ENCODE measurements at places on chromosomes 5 and 9.

GRCh38 chr5:170523142-170523551 is 19.3 kb downstream of the KCNIP1 start:
- DNase-seq: no peak

DNA sequence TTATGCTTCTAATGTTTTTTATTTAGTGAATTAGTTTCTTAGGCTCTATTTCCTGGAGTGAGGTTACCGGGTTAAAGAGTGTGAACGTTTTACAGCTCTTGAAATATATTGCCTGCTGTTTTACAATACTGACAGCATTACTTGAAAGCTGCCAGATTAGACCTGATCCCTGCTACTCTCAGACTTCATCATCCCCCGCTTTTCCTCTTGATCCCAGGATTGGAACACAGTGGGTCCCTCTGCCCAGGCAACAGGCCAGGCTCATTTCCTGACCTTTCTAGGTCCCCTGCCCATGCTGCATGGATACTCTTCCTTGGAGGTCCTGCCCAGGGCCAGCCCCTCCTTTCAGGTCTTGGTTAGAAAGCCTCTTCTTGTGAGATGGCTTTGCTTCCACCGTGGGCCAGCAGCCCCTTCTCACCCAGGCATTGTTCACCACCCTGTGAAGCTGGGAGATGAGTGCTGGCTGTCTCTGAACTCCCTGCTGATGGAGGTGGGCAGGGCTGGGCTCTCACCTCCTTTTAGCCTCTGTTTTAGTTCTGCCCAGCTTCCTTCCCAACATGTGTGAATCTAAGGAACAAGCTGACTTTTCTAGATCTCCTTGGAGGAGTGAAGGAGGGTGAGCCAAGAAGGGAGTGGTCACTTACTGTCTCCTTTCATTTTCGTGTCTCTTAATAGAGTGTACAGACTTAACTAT is 15.5 kb upstream of the FAM120AOS start:
- no peak for DNase-seq

DNA sequence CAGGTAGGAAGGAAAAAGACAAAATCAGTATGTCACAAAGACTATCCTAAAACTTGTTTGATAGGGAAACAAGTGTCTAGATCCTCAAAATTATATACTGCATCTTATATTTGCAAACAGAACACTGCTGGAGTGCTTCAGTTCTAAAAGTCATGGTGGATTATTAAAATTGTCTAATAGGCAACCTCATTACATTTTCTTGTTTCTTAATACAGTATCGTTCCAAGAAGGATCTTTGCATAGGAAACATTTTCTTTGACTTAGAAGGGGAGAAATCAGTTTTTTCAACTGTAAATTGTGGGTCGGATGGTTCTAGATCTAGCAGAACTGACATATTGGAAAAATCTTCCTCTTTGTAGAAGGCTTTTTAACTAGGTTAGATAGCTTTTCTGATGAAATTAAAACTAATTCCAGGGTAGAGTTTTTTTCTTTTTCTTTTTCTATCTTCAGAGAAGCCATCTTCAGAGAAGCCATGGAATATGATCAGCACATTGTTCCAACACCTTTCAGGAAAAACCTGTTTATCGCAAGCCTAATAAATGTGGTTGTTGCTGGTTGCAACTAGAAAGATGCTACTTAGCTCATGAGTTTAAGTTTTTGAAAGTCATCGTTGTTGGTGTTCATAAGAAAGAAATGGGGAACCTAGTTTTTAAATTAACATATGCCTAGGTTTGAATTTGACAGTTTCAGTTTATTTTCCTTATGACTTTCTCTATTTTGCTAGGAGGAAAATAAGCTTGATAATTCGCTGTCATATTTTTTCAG is 7.4 kb downstream of the CPEB4 start:
- no peak for DNase-seq

GRCh38 chr5:135076051-135076491 is 42.0 kb upstream of the PITX1 start:
- DNase-seq: no peak

DNA sequence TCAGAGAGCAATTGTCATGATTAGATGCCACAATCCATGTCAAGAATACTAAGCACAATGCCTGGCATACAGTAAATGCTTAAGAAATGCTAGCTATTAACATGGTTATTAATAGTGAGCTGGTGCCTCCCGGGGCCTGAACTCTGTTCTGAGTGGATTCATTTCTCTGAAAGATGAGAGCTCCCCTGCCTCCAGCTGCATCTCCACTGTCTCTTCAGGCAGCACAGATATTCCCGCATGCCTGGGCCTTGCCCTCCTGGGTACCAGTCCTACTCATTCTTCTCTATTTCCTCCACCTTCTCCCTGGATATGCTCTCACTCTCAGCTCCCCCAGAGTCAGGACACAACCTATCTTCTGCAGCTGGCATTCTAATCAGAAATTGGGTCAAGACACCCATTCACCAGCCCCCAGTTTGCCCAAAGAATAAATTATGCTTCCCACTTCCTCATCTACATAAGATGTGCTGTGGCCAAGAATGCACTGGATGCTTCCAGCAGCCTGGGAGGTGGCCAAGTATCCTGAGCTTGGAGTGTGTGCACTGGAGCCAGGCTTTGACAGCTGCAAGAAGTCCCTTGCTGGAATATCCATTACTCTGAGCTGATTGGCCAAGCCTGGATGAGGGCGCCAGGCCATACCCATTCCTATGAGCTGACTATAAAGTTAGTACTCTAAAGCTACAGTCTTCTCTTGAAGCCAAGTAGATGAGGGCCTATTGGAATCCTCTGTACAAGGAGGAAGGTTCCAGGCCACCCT is 669.0 kb downstream of the ACTL7B start:
- no peak for DNase-seq

GRCh38 chr5:157265714-157266285 is at the start of gene CYFIP2:
TSS of gene CYFIP2 (plus strand) at chr5:157266123. CDS start at chr5:157285362, 19,239 bp downstream.
- DNase-seq: peak; percentile 77

DNA sequence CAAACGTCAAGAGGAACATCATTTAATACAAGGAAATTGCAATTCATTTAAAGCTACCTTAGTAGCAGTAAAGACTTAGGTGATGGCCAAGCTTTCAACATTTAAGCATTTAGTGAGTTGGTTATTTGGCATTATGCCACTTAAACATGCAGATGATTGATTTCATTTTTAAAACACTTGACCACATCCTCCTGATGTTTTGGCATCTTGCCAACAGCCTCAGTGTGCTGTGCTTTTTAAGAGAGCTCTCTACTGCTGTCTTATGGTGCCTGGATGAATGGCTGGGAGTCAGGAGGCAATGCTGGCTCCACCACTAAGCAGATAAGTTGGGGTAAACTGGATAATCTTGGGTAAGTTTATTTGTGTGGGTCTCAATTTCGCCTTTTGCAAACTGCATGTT is 364.5 kb downstream of the MAN2A1 start:
- DNase-seq: peak; percentile 66

- DNase-seq: no peak
These were observed 15.7 kb upstream of the GSN start for GRCh38 chr9:121252104-121252851.

GRCh38 chr9:117737721-117738226 is 33.6 kb downstream of the TLR4 start:
- no peak for DNase-seq

GRCh38 chr5:147393874-147394672 is 115.8 kb downstream of the DPYSL3 start:
- DNase-seq: no peak

DNA sequence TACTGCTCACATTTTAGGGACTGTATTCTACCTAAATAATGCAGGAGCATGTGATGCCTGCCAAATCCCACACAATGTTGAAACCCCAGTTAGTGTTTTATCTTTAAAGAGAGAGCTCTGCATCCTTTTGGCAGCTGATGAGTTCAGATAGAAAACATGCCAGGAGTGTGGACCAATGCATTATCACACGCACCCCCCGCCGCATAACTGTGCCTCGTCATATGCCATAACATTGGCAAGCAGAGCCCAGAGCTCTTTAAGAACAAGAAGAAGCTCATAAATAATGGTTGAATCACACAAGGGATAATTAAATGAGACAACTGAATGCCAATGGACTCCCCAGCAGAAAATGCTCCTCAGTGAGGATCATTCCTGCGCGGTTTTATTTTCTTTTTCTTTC is 52.8 kb upstream of the RORB start:
- DNase-seq: no peak

- no peak for DNase-seq
These were observed 379.8 kb downstream of the TRIM36 start for GRCh38 chr5:114789773-114790402.

- DNase-seq: no peak
These were observed 32.9 kb downstream of the FAM81B start for GRCh38 chr5:95424016-95424415.

DNA sequence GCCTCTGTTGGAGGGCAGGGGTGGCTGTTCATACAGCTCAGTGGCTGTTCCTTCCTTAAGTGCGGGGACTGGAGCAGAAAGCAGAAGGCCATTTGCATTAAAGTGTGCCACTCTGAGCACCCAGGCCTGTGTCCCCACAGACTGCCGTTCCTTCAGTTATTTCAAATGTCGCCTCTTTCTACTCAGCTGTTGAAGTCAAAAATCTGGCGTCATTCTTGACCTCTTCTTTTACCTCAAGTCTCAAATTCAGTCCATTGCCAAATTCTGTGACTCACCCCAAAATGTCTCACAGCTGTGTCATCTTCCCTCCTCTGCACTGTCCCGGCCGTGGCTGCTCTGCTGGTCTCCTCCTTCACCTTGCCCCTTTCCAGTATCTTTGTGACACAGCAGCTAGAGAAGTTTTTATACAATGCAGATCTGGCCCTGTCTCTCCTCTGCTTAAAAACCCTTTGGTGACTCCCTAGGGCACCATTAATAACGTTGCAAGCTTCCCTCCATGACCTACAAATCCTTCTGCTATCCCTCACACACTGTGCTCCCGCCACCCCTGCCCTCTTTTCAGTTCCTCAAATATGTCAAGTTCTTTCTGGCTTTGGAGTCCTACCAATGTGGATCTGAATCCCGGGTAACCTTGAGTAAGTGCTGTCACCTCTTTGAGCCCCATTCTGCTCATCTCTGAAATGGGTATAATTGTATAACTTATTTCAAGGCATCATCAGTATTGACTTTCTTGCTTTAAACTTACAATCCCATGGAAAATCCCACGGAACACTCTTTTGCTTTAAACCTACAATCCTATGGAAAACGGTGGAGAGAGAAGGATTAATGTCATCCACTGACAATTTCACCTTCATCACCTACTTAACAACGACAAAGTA is 98.3 kb upstream of the BOD1 start:
- DNase-seq: no peak

DNA sequence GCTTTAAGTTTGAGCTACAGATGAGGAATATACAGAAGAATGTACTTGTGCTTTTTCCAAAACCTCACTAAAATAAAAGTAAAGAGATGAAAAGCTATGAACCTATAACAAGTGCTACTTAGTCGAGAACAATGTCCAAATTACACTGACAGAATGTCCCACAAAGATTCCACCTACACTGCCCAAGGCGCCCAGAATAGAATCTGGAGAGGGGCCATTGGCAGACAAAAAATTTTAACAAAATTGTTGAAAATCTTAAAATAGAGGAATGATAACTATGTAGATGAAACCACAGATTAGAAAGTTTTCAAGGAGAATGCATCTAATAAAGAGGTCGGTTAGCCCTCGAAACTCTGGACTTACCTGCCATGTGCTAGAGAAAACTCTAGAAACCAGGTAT is 235.3 kb downstream of the CETN3 start:
- DNase-seq: no peak

- no peak for DNase-seq
These were observed 211.2 kb upstream of the TBCA start for GRCh38 chr5:77987331-77987730.

- DNase-seq: no peak
These were observed 14.3 kb downstream of the RASGEF1C start for GRCh38 chr5:180194410-180195345.

GRCh38 chr9:70481471-70481870 is 67.0 kb upstream of the KLF9 start:
- DNase-seq: no peak

GRCh38 chr9:121944711-121945191 is 148.4 kb downstream of the TTLL11 start:
- no peak for DNase-seq

DNA sequence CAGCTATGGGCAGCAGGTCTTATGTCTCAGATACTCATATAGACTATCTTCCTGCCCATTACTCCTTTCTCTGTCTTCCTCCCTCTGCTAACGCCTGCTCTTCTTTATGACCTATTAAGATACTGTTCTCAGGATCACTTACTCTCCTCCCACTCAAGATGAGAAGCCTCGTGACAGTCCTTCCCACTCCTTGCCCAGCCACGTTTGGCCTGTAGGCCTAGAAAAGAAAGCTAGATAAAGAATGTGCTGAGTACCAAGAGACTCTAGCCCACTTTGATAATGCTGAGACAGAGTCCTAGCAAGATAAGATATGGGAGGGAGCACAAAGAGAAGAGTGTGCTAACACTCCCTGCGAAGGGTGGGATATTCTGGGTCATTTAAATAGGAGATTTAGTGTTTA is 6.8 kb upstream of the DENND4C start:
- DNase-seq: no peak

DNA sequence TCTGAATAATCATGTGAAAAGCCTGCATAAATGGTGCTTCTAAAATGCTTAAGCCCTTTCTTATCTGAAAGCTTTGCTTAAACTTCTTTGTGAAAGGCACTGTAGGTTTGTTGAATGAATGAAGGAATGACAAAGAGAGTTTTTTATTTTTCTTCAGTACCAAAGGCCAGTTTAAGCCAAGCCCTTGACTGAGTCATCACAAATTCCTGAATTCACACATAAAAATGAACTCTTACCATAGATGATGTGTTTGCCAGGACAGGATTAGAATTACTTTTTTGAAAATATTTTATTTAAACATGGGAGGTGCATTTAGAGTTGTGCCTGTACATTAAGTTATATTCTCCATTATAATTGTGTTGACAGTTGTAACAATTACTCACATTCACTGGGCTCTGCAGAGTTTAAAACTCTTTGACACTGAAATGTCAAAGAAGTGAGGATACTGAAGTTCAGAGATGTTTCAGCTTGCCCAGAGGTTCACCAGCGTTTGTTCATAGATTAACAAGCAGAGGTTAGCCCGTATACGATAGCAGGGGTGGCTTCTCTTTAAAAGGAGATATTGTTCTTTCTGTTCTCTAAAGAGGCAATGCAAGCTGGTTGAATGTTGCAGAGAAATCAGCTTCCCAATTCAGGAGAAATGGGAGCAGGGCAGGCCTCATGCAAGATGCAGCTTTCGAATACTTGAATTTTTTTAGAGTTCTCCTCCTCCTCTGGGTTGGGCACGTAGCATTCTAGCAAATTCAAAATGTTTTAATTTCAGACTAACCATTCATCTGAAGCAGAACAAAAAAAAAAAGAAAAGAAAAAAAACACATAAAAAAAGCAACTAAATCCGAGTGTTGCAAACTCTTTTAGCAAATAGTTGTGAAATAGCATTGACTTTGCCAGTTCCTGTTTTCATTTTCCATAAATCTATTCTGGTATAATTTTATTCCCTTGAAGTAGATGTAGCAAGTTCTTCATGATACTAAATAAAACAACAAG is 358.7 kb upstream of the KLF4 start:
- no peak for DNase-seq

GRCh38 chr9:84315278-84315877 is 25.2 kb downstream of the SLC28A3 start:
- peak; percentile 30 for DNase-seq

Measured in effector CD4-positive, alpha-beta T cell (primary cell).